ENCODE measurements at places on chromosomes 6 and 20. TPM values are rescaled to one million over a fixed set of nuclear protein-coding genes. Genes with fewer than 3 reads are reported as not detected.

The ZSWIM1 gene
- 12.3 TPM for total RNA-seq

The NT5E gene
- total RNA-seq = 14.8 TPM

The FAM162B gene
- not detected for total RNA-seq

The ANGPT4 gene
- not detected for total RNA-seq

The TSPO2 gene
- total RNA-seq = not detected

The CYB5R4 gene
- 31.6 TPM for total RNA-seq

The C6orf52 gene
- total RNA-seq = 7.4 TPM

The XKR7 gene
- not detected for total RNA-seq

The CGA gene
- not detected for total RNA-seq

The PRR18 gene
- 0.09 TPM for total RNA-seq

- DNase-seq = no peak
These were observed 12.4 kb upstream of the ZSCAN9 start for GRCh38 chr6:28212510-28213212.

GRCh38 chr20:37529968-37530600 is 2.4 kb upstream of the BLCAP start:
- no peak for DNase-seq

- DNase-seq = no peak
These were observed 13.0 kb downstream of the PCK1 start for GRCh38 chr20:57573894-57574293.

GRCh38 chr6:157083343-157083742 is 240.0 kb downstream of the TMEM242 start:
- no peak for DNase-seq

DNA sequence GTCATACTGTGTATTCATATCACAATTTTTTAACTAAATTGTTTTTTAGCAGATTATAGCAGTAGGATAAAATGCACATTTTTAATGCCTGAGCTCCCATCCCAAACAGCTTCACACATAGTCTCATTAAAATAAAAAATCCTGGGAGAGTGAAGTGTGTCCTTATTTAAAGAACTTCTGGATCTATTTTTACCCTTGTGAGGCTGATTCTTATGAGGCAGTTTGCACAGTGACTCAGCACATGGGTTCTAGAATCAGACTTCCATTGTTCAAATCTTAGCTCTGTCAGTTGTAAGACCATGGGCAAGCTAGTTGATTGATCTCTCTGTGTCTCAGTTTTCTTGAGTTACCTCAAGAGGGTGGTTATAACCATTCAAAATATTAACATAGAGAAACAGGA is 72.3 kb downstream of the MACROD2 start:
- no peak for DNase-seq

GRCh38 chr6:111237852-111238251 is 150.5 kb downstream of the SLC16A10 start:
- no peak for DNase-seq

- DNase-seq = no peak
These were observed 9.1 kb downstream of the LBP start for GRCh38 chr20:38355161-38356012.

- no peak for DNase-seq
These were observed 26.6 kb upstream of the FBXL4 start for GRCh38 chr6:98974309-98974708.

GRCh38 chr6:50837589-50838445 is 19.1 kb downstream of the TFAP2B start:
- no peak for DNase-seq

- DNase-seq = peak; percentile 21
These were observed 577 bp upstream of the LRRC1 start for GRCh38 chr6:53794137-53794719.

GRCh38 chr6:34745277-34746103 is 11.8 kb upstream of the SNRPC start:
- no peak for DNase-seq

- DNase-seq = no peak
These were observed 42.6 kb upstream of the CDH22 start for GRCh38 chr20:46350986-46351267.

DNA sequence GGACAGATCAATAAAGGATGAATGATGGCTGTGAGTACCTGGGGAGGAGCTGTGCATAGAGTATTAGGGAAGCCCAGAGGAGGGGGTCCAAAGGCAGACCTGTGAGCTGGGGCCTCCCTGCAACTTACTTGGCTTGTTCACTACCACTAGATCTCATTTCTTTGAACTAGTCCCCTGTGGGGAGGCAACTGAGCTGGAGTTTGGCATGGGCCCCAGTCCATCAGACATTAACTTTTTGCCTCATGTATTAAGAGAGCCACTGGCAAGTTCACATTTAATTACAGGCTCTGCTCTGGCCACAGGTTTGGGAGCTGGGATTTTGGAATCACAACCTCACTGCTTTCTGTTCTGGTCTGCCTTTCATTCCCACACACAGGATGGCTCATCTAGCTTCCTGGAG is 254.1 kb downstream of the PRL start:
- no peak for DNase-seq
